ENCODE measurements at places on chromosomes 2 and 18. TPM values are rescaled to one million over a fixed set of nuclear protein-coding genes. Genes with fewer than 3 reads are reported as not detected.

MFF gene
- total RNA-seq = 116 TPM

DSEL gene
- 15.3 TPM for total RNA-seq

PLGLB1 gene
- 1.1 TPM for total RNA-seq

AQP12A gene
- total RNA-seq = not detected

MYL12A gene
- 189 TPM for total RNA-seq

OXER1 gene
- total RNA-seq = 0.36 TPM

SLC16A14 gene
- total RNA-seq = 1.2 TPM

SLC9A2 gene
- under 0.01 TPM for total RNA-seq

CAPN13 gene
- total RNA-seq = not detected

TMEM17 gene
- 1.5 TPM for total RNA-seq

SP140 gene
- not detected for total RNA-seq

MAB21L4 gene
- not detected for total RNA-seq

COLEC12 gene
- total RNA-seq = 24.7 TPM

TMEM178A gene
- total RNA-seq = 2.4 TPM

GCKR gene
- total RNA-seq = not detected

CNGA3 gene
- 8.6 TPM for total RNA-seq

UGT1A10 gene
- not detected for total RNA-seq

AKAIN1 gene
- total RNA-seq = not detected

INHA gene
- not detected for total RNA-seq

ASPRV1 gene
- 1.1 TPM for total RNA-seq

ALK gene
- 1.5 TPM for total RNA-seq

NYAP2 gene
- total RNA-seq = not detected

IL36G gene
- total RNA-seq = not detected

CYP27A1 gene
- 21.9 TPM for total RNA-seq
